ENCODE measurements at places on chromosomes 7 and 10.
A peak's percentile ranks its signal among the peaks of the same experiment; 100 is the strongest.

- no peak for DNase-seq
These were observed 763.7 kb upstream of the MBL2 start for GRCh38 chr10:53536322-53536721.

- DNase-seq = no peak
These were observed 8.1 kb upstream of the TMEM72 start for GRCh38 chr10:44902941-44903545.

- no peak for DNase-seq
These were observed 813.2 kb upstream of the AUTS2 start for GRCh38 chr7:68785036-68785435.

DNA sequence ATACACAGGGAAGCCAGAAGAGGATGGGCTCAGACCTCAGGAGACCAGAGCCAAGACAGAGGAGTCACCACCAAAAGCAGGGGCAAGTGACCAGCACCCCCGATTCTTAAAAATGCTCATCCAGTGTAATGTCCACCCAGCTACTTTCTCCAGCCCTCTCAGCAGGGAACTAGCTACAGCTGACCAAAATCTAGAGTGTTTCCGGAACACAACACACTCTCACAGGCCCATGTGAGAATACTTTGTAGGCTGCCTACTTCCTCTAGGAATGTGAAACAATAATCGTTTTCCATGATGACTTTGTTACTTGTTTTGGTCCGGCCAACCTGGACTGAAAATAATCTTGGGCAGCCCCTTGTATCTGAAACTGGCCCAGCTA is 14.5 kb downstream of the PSAP start:
- no peak for DNase-seq

GRCh38 chr10:71731791-71732190 is 12.2 kb upstream of the C10orf105 start:
- no peak for DNase-seq

DNA sequence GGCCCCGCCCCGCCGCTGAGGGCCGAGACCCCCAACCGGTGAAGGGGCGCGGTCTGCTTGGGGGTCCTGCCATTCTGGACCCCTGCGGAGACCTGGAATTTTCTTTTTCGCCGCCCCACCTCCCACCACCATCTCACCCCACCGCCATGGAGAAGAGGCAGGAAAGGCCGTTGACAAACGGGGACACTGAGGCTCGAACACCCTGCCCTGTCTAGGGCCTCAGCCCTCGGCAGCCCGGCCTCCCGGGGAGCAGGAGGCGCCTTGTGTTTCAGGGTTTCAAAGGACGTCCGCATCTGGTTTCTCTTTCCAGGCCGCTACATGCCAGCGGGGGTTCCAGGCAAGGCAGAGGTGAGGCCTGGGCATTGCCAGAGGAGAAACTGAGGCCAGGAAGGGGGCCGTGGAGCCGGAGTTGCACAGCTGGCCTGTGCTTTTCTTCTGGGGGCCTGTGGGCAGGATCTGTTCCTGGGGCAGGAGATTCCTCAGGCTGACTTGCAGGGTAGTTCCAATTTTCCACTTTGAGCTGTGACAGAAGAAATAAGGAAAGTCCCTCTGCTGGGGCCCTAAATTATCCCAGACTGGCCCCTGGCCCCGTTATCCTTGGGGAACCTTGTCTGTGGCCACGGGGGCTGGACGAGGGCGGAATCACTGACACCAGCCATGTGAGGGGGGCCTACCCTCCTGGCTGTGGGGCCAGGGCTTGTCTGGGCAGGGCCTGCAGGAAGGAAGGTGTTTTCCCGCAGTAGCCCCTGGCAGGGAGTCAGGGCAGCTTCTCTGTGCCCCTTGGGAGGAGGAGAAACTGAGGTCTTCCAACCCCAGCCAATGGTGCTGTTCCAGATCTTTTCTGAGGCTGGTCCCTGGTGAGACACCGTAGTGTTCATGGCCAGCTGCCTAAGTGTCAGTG is 900 bp upstream of the MICALL2 start:
- peak; percentile 34 for DNase-seq

DNA sequence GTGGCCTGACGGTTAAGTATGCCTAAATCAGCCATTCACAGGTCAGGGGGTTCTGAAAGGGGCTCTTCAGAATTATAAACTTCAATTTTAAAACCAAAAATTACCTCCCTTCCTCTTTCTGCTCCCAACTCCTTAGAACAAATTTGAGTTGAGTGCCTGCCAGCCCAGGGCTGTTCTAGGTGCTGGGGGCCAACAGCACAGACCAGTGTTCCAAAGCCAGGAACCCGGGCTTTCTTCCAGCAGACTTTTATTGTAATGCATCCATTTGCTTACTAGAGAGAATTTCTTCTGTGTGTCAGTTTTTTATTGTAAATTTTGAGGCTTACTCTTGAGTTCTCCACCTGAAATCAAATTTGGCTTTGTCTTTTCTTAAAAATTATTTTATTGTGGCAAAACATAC is 238.5 kb downstream of the CACNB2 start:
- DNase-seq = no peak

- DNase-seq = no peak
These were observed 216.4 kb downstream of the HECW1 start for GRCh38 chr7:43328785-43329380.

GRCh38 chr10:36465604-36466379 is 659.6 kb upstream of the ANKRD30A start:
- DNase-seq = no peak

DNA sequence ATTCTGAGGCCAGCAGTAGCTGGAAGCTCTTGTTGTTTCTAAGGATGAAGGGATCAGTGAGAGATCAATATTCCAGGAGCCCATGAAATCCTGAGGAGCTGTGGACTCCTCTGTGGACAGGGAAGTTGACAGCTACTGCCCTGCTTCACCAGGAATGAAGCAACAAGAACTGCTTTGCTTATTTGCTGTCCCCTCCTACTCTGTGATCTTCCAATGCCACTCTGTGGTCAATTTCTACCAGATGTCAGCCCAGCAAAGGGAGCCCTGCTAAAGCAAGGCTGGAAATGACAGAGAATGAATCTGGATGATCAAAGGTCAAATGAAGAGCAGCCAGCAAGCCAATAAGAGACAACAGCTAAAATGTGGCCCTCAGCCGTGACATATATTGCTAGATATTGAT is 227.5 kb upstream of the CHRM2 start:
- no peak for DNase-seq

GRCh38 chr7:140497241-140497769 is 18.0 kb upstream of the MKRN1 start:
- DNase-seq = no peak

DNA sequence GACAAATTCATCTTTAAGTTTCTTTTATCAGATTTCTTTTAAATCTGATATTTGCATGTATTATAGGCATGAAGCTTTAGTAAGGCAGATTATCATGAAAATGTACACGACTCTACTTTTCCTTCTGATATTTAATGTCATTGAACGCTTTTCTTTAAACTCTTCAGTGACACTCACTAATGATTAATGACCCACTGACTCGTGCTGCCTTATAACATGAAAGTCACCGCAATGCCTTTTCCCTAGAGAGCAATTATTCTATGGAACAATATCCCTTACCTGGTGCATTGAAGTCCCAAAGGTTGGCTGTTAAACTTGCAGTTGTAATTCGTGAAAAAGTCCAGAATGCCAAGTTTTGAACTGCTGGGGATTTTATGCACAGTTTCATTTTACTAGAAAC is 33.4 kb upstream of the HGF start:
- no peak for DNase-seq

DNA sequence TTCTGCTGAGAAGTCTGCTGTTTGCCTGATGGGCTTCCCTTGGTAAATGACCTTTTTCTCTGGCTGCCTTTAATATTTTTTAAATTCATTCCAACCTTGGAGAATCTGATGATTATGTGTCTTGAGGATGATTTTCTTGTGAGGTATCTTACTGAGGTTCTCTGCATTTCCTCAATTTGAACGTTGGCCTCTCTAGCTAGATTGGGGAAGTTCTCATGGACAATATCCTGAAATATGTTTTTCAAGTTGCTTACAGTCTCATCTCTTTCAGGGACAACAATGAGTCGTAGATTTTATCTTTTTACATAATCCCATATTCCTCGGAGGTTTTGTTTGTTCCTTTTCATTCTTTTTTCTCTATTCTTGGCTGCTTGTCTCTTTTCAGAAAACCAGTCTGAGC is 208.4 kb downstream of the KIF20B start:
- DNase-seq = no peak

- DNase-seq = no peak
These were observed 246.2 kb downstream of the CCDC7 start for GRCh38 chr10:32692174-32692573.

- no peak for DNase-seq
These were observed 8.0 kb downstream of the RBM33 start for GRCh38 chr7:155652156-155653114.

- no peak for DNase-seq
These were observed 53.4 kb downstream of the MYL10 start for GRCh38 chr7:101575721-101576120.

- DNase-seq = no peak
These were observed 131.9 kb upstream of the PCGF5 start for GRCh38 chr10:91088300-91089140.

- DNase-seq = no peak
These were observed 315.9 kb upstream of the SEMA3A start for GRCh38 chr7:84510505-84510904.

DNA sequence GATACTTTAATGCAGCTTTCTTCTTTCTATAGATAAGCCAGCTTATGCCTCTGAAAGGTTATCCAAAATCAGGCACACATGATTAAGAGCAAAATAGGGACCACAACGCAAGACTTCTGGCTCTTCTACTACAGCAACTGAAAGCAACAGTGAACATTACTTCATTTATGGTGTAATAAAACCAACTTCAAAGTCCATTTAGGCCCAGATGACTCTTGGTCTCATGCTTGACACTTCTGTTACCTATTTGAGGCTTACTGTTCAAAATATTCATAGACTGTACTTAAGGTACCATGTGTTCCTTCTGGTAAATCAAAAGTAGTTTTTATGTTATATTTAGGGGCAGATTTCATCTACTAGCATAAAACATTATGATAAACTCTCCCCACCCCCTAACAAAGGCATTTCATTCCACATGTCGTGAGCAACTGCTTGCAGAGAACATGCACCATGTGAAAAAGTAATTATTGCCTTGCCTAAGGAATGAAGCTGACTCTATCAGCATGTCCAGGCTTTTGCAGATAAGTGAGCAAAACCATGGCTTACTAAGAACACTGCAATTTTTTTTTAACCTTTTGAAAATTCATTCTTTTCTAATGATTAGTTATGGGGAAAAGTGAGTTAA is 154.9 kb upstream of the ITGB1 start:
- DNase-seq = no peak

- no peak for DNase-seq
These were observed 15.8 kb downstream of the AP5Z1 start for GRCh38 chr7:4791101-4791737.

GRCh38 chr10:95841661-95842498 is 65.9 kb upstream of the CC2D2B start:
- DNase-seq = peak; percentile 56

- DNase-seq = no peak
These were observed 923 bp downstream of the TRIL start for GRCh38 chr7:28957064-28957750.

GRCh38 chr7:33614357-33615117 is 290.8 kb upstream of the BMPER start:
- DNase-seq = no peak

GRCh38 chr7:11170863-11171568 is 197.3 kb downstream of the PHF14 start:
- no peak for DNase-seq

- DNase-seq = no peak
These were observed 92.6 kb upstream of the PODXL start for GRCh38 chr7:131649003-131649541.

- no peak for DNase-seq
These were observed 843.6 kb upstream of the POT1 start for GRCh38 chr7:125773113-125773785.

GRCh38 chr10:26513101-26513500 is 75.0 kb downstream of the APBB1IP start:
- no peak for DNase-seq

DNA sequence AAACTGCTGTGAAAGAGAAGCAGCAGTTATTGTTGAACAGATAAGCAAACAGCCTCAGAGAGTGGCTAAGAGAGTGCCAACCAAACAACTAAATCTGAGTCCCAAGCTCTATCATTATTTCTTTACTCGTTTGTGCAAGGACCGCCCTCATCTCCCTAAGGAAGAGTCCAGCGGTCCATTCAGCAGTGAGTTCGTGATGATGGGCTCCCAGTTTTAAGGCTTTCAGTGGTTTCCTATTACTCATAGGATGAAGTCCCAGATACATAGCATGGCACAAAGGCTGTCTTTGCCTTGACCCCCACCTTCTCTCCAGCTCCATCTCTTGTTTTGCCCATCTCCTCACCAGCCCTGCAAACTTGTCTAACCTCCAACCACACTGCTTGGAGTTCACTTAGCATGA is 24.3 kb upstream of the PDE1C start:
- DNase-seq = no peak

GRCh38 chr7:64630496-64630895 is 35.4 kb upstream of the ZNF107 start:
- no peak for DNase-seq

DNA sequence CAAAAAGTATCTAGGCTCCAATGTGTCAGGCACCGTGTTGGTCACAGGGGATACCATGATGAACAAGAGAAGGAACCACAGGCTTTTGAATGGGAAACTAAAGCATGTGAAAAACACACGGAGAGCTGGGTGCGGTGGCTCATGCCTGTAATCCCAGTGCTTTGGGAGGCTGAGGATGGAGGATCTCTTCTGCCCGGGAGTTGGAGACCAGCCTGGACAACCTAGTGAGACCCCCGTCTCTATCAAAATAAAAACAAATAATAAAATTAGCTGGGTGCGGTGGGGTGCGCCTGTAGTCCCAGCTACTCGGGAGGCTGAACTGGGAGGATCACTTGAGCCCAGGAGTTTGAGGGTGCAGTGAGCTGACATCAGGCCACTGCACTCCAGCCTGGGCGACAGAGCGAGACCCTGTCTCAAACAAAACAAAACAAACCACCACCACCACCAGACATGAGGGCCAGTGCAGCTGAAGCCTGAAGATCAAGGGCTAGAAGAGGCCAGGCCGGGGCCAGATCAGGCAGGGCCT is 611 bp upstream of the COPS6 start:
- no peak for DNase-seq

GRCh38 chr10:56082169-56082568 is 278.9 kb downstream of the ZWINT start:
- DNase-seq = no peak

Data from activated CD4-positive, alpha-beta T cell treated with anti-CD3 and anti-CD28 coated beads, Interleukin-2, amount 10 ng/mL, durations not matched to agents 7 days and 5 days (primary cell).